ENCODE measurements at places on chromosomes 2 and 18.

DNA sequence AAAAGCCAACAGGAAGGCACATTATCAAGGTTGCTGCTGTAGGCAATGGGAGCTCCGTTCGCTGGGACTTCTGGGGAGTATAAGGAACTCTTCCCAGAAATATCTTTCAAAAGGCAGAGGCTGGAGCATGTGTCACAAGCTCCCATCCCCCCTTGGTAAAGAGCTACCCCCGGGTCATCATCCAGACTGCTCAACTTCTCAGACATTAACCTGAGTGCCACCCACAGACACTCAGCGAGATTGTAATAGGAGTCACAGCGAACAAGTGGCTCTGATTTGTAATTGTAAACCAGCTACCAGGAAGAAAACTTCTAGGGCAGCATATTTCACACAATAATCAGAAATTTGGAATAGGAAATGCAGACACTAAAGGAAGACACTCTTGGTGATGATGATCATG, 290.2 kb upstream of the PARD3B start:
- DNase-seq: no peak

DNA sequence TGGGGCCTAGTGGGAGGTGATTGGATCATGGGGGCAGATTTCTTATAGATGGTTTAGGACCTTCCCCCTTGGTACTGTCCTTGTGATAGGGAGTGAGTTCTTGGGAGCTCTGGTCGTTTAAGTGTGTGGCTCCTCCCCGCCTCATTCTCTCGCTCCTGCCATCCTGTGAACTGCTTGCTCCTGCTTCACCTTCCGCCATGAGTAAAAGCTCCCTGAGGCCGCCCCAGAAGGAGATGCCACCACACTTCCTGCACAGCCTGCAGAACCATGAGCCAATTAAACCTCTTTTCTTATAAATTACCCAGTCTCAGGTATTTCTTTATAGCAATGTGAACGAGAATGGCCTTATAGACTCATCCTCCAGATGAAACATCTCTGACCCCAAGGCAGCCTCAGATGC, 101.5 kb downstream of the KCNF1 start:
- no peak for DNase-seq

DNA sequence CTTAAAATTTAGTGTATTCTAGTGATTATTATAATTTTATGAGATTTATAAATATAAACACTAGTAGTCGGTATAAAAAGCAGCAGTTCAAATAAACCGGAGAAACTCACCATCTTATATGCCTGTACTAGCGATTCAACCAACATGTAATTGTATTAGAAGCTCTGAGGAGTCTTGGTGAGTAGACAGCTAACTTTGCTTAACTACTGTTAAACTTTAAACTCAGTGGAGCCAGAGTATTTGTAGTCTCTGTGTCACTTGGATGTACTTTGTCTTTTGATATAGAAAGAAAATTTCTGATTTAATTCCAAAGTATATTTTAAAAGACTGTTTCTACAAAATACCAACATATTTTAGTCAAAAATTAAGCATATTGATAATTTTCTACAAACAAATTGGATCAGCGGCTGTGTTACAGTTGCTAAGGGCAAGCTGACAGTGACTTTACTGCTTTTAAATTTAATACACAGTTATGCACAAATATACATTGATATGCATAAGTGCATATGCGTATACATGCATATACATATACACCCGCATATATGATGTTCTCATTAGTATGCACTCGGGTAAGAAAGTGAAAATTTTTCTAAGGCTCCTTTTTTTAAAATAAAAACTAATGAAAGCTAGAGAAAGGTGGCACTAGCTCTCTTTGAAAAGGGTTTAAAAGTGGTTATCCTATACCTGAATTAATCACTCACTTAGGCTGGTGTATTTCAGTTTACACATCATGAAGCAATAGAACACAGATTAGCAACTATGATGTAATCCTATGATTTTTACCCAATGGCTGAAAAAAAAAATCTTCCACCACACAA, 374.5 kb downstream of the NCKAP5 start:
- DNase-seq: no peak

DNA sequence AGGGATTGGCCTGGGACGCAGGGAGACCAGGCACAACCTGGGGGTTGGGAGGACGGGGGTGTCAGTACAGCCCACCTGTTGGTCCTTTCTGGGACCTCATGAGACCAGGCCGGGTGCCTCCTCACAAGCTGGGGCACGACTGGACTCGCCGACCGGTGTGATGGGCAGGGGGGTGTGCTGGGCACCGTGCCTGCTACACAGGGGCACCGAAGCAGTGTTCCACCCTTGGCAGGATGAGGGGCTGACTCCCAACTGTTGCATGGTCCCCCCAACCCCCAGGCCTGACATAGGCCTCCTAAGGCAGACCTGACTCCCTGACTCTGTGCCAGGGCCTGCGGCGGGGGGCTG, 256.7 kb downstream of the ATAD2B start:
- DNase-seq: no peak

- no peak for DNase-seq
Measured at GRCh38 chr2:226396541-226396940, 403.1 kb downstream of the IRS1 start.

DNA sequence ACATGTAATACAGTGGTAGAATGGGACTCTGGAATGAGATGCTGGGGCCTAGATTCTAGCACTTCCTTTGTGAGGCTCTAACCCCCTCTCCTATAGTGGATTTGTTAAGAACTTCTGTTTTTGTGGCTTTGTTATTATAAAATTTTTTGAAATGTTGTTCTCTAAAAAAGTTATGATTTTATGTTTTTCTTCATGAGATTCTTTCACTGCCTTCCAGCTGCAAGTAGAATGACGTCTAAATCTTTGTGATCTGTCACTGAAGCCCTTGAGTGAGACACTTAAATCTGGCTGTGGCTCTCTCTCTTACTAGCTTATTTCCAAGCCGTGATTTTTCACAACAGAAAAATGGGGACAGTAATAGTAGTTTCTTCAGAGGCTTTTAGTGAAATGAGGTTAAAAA, 1.6 kb downstream of the CASP8 start:
- DNase-seq: no peak

- DNase-seq: no peak
Measured at GRCh38 chr2:222955008-222955407, 94.2 kb downstream of the ACSL3 start.

DNA sequence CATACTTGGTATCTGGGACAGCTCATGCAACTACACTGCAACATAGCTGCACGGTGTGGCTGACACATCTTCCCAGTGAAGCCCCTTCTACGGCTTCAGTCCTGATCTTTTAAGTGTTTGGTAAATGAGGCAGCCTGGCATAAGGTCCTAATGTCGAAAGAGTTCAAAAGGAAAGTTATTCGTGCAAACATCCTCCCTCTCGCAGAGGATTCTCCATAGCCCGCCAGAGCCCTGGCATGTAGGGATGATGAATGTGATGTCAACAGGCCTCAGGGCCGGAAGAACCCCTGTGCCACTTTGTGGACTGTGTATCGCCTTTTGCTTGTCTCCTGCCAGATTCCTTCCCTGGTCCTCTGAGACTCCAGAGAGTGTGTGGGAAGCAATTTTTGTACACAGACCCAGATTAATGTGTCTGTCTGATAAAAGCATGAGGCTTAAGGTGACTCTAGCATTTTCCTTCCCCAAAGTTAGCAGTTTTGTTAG, 88.5 kb downstream of the SOCS6 start:
- DNase-seq: no peak

DNA sequence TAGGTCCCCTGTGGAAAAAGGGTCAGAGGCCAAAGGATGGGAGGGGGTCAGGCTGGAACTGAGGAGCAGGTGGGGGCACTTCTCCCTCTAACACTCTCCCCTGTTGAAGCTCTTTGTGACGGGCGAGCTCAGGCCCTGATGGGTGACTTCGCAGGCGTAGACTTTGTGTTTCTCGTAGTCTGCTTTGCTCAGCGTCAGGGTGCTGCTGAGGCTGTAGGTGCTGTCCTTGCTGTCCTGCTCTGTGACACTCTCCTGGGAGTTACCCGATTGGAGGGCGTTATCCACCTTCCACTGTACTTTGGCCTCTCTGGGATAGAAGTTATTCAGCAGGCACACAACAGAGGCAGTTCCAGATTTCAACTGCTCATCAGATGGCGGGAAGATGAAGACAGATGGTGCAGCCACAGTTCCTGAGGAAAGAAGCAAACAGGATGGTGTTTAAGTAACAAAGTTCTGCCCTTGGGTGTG, 165.8 kb downstream of the RPIA start:
- DNase-seq: no peak

GRCh38 chr2:230868947-230869913, 4.5 kb downstream of the ITM2C start:
- no peak for DNase-seq

DNA sequence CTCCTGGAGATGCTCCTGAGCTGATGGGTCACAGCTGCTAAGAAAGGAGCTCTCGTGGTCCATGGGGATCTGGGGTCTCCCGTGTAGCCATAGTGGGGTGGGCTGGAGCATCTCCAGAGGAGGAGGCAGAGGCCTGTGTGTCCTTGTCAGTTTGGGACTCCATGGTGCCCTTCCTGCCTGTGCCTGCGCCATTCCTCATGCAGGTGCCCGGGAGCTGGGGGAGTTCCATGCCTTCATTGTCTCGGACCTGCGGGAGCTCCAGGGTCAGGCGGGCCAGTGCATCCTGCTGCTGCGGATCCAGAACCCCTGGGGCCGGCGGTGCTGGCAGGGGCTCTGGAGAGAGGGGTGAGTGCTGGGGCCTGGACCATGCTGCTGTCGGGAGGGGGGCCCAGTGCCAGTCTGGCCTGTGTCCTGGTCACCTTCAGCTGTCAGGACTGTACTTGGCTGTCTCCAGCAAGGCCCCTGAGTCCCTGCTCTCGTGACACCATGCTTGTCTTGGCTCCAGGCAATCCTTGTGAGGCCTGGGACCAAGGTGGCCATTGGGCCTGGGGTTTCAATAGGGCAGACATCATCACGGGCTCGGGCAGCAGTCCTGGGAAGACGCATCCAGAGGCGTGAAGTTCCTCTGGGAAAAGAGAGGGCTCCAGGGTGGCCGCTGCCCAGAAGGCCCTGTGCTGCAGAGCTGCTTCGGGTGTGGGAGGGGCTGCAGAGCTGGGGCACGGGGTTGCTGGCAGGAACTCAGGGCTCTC, 7.3 kb downstream of the CAPN10 start:
- no peak for DNase-seq

GRCh38 chr18:79523206-79523735, 127.5 kb downstream of the NFATC1 start:
- peak; percentile 44 for DNase-seq

DNA sequence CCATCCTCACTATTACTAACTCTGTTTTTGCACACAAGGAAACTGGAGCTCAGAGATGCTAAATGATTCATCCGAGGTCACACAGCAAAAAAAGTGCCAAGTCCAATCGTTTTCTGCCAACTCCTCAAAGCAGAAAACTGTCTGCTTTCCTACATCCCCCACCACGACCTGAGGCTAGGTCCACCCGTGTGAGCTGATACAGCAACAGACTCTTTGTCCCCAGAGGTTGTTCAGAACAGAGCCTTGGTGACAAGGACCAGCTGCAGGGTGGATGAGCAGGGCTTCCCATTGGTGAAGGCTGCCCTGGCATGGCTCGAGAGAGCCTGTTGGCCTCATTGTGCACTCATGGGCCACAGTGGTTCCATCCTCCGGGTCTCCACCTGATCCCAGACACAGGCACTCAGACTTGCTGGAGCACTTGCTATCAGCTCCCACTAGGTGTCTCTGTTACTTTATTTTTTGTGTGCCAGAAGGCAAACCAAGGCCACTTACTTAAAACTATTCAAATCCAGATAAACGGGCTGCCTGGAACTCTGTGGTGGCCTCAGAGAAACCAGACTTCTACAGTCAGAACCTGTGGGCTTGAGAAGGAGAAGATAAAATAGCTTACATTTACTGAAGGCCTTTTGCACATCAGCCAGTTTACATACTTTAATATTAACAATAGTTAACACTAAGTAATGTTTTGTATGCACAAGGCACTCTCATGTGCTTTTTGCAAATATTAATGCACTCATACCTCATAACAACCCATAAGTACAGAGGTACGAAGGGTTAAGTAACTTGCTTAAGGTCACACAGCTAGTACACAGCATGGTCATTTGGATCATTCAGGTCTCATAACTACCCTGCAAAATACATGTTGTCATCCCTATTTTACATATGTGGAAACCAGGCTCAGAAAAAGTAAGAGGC, 62.9 kb upstream of the CTIF start:
- DNase-seq: no peak

- no peak for DNase-seq
Measured at GRCh38 chr18:5975111-5976002, 80.0 kb upstream of the TMEM200C start.

GRCh38 chr2:218003981-218004419, 1.2 kb upstream of the TNS1 start:
- no peak for DNase-seq

DNA sequence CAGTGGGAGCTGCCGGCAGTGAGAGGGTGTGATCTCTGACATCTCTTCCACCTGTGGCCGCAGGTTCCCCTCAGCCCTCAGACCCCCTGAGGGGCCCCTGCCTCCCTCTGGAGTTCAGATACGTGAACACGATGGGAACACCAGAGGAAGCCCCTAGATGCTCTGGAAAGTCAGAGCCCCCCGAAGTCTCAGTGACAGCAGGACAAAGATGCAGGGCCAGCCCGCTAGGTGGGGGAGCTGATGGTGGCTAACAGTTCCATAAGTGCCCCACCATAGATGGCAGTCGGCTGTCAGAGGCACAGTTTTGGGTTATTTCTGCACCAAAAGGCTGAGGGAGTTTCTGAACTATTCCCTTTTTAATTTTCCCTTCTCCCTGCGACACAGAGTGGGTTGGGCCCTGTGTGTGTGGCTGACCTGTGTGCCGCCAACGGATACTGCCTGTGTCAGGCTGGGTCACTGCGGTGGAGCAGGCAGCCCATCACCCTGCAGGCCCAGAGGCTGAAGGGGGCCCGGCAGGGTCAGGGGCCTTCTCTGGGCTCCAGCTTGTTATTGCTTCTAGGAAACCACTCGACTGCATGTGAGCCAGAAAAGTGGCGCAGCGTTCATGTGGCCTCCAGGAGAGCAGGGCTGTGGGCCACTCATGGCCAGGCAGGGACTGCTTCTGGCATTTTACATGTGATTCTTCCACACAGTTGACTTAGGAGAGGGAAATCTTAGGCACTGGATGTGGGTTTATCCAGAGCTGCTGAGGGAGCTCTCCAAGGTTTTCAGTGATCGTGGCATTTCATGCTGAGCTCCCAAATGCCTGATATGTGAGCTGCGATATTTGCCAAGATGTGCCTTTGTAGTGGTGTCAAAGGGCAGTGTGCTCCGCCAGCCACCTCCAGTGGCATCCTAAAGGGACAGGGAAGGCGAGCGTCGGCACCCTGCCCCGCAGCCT, 225.1 kb downstream of the SH3RF3 start:
- no peak for DNase-seq

DNA sequence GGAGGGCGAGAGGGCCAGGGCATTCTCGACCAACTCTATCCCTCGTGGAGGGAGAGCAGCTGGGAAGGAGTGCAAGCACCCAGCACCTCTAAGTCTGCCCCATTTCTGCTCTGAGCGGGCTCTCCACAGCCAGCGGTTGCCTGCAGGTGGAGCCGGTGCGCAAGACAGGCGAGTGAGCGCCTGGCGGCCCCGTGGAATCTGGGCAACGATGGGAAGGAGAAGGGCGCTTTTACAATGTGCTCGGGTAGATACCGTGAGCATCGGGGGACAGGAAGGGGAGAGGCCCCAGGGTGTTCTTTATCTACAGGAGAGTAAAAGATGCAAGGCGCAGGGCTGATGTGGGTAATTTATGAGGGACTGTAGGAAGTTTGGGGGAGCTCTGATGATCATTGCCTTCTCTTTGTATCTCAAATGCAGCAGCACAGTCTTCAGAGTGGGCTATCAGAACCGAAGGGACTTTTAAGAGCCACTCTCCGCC, 867 bp upstream of the TTL start:
- DNase-seq: peak; percentile 76

GRCh38 chr2:27583390-27583915, 611 bp downstream of the ZNF512 start:
- no peak for DNase-seq

GRCh38 chr2:60899230-60899891, 18.0 kb downstream of the REL start:
- DNase-seq: no peak

Data from T-helper 1 cell (primary cell).